ENCODE measurements at places on chromosomes 4 and X. TPM values are rescaled to one million over a fixed set of nuclear protein-coding genes. Genes with fewer than 3 reads are reported as not detected.

Gene TENM3
- polyA plus RNA-seq, result 0.06 TPM

Gene TMPRSS11B
- polyA plus RNA-seq, result not detected

Gene PORCN
- 11.9 TPM for polyA plus RNA-seq

Gene DIPK2B
- polyA plus RNA-seq, result 1.1 TPM

Gene OTC
- polyA plus RNA-seq, result not detected

Gene ART3
- not detected for polyA plus RNA-seq

Gene CBLL2
- polyA plus RNA-seq, result not detected

Gene DCAF12L2
- polyA plus RNA-seq, result not detected

Gene SATL1
- not detected for polyA plus RNA-seq

Gene GIMD1
- not detected for polyA plus RNA-seq

Gene PFKFB1
- 0.28 TPM for polyA plus RNA-seq

Gene BCORL1
- polyA plus RNA-seq, result 3.4 TPM

Gene GAGE12E
- polyA plus RNA-seq, result not detected

Gene NAP1L2
- 2.0 TPM for polyA plus RNA-seq

Gene SLC25A43
- 13.6 TPM for polyA plus RNA-seq

Gene NXF2B
- polyA plus RNA-seq, result not detected

Gene RAB39B
- polyA plus RNA-seq, result 0.31 TPM

Gene GAGE12H
- not detected for polyA plus RNA-seq

Gene NXF3
- not detected for polyA plus RNA-seq

Gene PDLIM5
- 31.5 TPM for polyA plus RNA-seq

Gene STEEP1
- polyA plus RNA-seq, result 23.1 TPM

Gene AGTR2
- not detected for polyA plus RNA-seq

Gene NDNF
- polyA plus RNA-seq, result 2.6 TPM

Gene SLC38A5
- 19.9 TPM for polyA plus RNA-seq

Gene SNCA
- 6.6 TPM for polyA plus RNA-seq

Gene MAGEC1
- polyA plus RNA-seq, result not detected

Gene MAMLD1
- polyA plus RNA-seq, result 1.8 TPM

Gene FRG2
- polyA plus RNA-seq, result not detected

Gene PRDX4
- 41.7 TPM for polyA plus RNA-seq

Gene RHOXF2
- not detected for polyA plus RNA-seq

Gene MAGEE2
- 0.46 TPM for polyA plus RNA-seq

Gene ABLIM2
- 2.3 TPM for polyA plus RNA-seq

Gene SPATA4
- 0.13 TPM for polyA plus RNA-seq

Gene RAB33A
- 0.75 TPM for polyA plus RNA-seq

Gene RBMXL3
- not detected for polyA plus RNA-seq

Gene CSAG1
- polyA plus RNA-seq, result not detected

Gene PPEF1
- polyA plus RNA-seq, result 0.12 TPM

Gene GRID2
- polyA plus RNA-seq, result not detected

Gene MAGEA12
- polyA plus RNA-seq, result not detected

Gene ZMAT1
- polyA plus RNA-seq, result 7.5 TPM

Gene SH3TC1
- polyA plus RNA-seq, result 13.9 TPM

Gene SYP
- 3.9 TPM for polyA plus RNA-seq

Gene UGT2B15
- polyA plus RNA-seq, result 16.5 TPM

Gene ARR3
- polyA plus RNA-seq, result not detected

Gene ASB12
- polyA plus RNA-seq, result not detected

Gene STARD8
- polyA plus RNA-seq, result 1.7 TPM

Gene KLHL15
- polyA plus RNA-seq, result 4.5 TPM

Gene MID1
- polyA plus RNA-seq, result 2.0 TPM

Gene CDS1
- polyA plus RNA-seq, result 3.4 TPM

Gene MAOA
- 47.0 TPM for polyA plus RNA-seq

Gene LRAT
- 0.12 TPM for polyA plus RNA-seq
